ENCODE measurements at places on chromosomes 2 and 18. TPM values are rescaled to one million over a fixed set of nuclear protein-coding genes. Genes with fewer than 3 reads are reported as not detected.

GRCh38 chr18:70553245-70553935 lies 264.5 kb downstream of the SOCS6 start:
- no peak for DNase-seq

GRCh38 chr2:120587997-120588336 lies 147.7 kb upstream of the GLI2 start:
- DNase-seq, result no peak

Gene PFN4
- 1.3 TPM for polyA plus RNA-seq

DNA sequence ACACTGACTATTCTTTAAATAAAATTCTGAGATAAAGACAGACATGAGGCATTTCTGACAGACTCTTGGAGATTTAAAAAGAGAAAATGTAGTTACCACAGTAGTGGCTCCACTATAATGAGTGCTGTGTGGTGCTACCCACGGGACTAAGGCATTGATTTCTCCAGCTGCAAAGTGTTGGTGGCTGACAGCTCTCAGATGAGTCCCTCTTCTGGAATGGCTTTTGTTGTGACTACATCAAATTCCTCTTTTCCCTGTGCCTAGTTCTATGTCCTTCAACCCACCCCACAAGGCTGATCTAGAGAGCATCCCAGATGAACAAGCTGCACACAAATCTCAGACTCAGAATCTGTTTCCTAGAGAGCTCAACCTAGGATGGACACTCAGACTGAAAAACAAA lies 884.8 kb upstream of the ZEB2 start:
- no peak for DNase-seq

Gene LDLRAD4
- polyA plus RNA-seq, result 9.1 TPM

- no peak for DNase-seq
Observed at GRCh38 chr2:54256091-54256694, at the start of gene TSPYL6. Gene TSPYL6, minus strand, starts transcription at chr2:54256229. Its CDS starts 78 bp downstream, at chr2:54256151.

Gene ZNF892
- 1.6 TPM for polyA plus RNA-seq

GRCh38 chr2:23622966-23623675 lies 238.1 kb downstream of the KLHL29 start:
- no peak for DNase-seq

GRCh38 chr18:37483221-37483971 lies 82.2 kb downstream of the CELF4 start:
- DNase-seq, result no peak

- DNase-seq, result no peak
Observed at GRCh38 chr18:12296087-12296403, 12.0 kb upstream of the TUBB6 start.

Gene NAT8
- 0.46 TPM for polyA plus RNA-seq

GRCh38 chr2:143802242-143802641 lies 673.0 kb downstream of the ARHGAP15 start:
- peak; percentile 29 for DNase-seq

All from large intestine (tissue), 12 donors.